ENCODE measurements at places on chromosomes 5 and 9. TPM values are rescaled to one million over a fixed set of nuclear protein-coding genes. Genes with fewer than 3 reads are reported as not detected.

The NUDT12 gene
- 10.8 TPM for total RNA-seq

The MFAP3 gene
- 90.9 TPM for total RNA-seq

The ADGRD2 gene
- total RNA-seq, result not detected

The KIF4B gene
- under 0.01 TPM for total RNA-seq

The ANKRD31 gene
- total RNA-seq, result under 0.01 TPM

The PFN3 gene
- total RNA-seq, result not detected

The SLC25A2 gene
- total RNA-seq, result 0.26 TPM

The DCTN4 gene
- 61.5 TPM for total RNA-seq

The IRX2 gene
- 0.69 TPM for total RNA-seq

The TXNDC8 gene
- total RNA-seq, result not detected

The C5orf34 gene
- 2.7 TPM for total RNA-seq

The SEMA4D gene
- total RNA-seq, result 0.78 TPM

The AGXT2 gene
- total RNA-seq, result not detected

The PTPN3 gene
- 7.2 TPM for total RNA-seq

The SPOCK1 gene
- 305 TPM for total RNA-seq

The ORM2 gene
- total RNA-seq, result not detected

The DMRT3 gene
- not detected for total RNA-seq

The DNAJC18 gene
- total RNA-seq, result 8.1 TPM
